Uterus (tissue), 4 donors: ENCODE measurements at places on chromosomes 5 and 9. TPM values are rescaled to one million over a fixed set of nuclear protein-coding genes. Genes with fewer than 3 reads are reported as not detected.

DNA sequence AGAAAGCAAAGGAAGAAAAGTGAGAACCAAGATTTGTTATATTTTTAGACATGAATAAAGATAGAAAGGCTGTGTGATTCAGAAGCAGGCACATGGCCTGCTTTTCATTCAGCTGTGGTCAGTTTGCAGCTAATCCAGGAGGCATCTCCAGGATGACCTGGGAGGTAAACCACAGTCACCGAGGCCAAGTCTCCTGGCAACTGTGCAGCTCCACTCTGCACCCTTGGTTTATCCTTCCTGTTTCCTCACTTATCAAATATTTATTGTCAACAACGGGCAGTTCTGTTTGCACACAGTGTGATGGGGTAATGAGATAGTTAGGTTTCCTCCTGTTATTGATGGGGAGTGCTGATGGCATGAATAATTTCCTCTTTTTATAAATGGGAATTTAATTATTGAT, 243.0 kb downstream of the PSAT1 start:
- H3K36me3 ChIP-seq, result no peaks in the 10 kb centered on the region
- no peak overlapping the region for H3K4me3 ChIP-seq
- no peak for DNase-seq
- no peak overlapping the region for H3K27ac ChIP-seq
- no peaks in the 10 kb centered on the region for H3K27me3 ChIP-seq

NSG2 gene
- not detected for total RNA-seq

C1QTNF2 gene
- 3.2 TPM for total RNA-seq

SOX30 gene
- total RNA-seq, result not detected
